ENCODE measurements at places on chromosomes 1 and 21.

GRCh38 chr1:66490816-66491215 lies 43.1 kb upstream of the SGIP1 start:
- no peak for DNase-seq

- DNase-seq, result no peak
Measured at GRCh38 chr1:203443296-203443695, 32.3 kb upstream of the PRELP start.

DNA sequence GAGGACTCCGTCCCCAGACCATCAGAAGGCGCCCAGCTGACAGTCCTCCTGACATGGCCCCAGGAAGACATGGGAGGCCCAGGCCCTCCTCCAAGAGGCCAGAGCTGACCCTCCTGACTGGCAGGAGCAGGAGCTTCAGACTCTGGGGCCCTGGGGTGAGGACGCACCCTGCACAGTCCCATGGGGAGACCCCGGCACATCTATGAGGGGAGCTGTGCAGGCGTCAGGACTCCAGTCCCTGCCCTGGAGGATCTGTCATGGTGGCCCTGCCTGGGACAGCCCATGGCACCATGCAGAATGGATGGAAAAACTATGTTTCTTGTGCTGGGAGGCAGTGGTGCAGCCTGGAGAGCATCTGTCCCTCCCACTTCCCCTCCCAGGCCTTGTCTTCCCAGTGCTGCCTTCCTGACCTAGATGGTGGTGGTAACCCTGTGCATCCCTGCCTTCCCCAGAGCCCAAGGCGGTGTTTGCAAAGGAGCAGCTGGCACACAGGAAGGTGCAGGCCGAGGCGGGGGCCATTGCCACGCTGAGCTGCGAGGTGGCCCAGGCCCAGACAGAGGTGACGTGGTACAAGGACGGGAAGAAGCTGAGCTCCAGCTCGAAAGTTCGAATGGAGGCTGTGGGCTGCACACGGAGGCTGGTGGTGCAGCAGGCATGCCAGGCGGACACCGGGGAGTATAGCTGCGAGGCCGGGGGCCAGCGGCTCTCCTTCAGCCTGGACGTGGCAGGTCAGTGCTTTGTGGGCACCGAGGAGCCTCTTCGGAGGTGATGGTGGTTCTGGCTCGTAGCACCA lies 41.9 kb downstream of the OBSCN start:
- no peak for DNase-seq

DNA sequence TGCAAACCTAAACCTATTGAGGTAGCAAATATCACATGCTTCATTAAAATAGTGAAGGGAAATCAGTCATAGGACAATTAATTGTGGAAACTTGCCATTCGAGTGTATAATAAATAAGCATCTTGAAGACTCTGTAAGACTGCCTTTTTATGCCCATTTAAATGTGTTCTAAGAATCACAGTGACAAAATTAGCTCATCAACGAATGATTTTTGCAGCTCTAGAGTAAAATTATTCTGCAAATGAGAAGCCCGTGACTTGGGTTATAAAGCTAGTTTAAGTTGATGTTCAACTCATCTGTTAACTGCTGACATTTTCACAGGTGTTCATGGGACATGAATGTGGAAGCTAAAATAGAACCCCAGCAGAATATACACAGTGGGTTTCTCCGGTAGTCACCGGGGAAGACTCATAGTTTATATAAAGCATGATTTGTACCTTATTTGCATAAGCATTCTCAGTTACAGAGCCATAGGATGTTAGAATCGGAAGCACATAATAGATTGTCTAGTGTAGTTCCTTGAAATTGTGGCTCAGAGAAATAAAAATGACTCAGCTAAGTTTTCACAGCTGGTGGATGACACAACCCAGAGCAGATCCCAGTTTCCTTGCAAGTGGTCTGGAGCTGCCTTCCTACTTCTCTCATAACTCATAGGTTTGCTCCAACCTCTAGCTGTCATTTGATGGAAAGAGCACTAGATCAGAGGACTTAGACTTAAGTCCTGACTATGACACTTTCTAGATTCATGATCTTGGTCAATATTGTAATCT lies 107.3 kb downstream of the UCHL5 start:
- DNase-seq, result no peak

DNA sequence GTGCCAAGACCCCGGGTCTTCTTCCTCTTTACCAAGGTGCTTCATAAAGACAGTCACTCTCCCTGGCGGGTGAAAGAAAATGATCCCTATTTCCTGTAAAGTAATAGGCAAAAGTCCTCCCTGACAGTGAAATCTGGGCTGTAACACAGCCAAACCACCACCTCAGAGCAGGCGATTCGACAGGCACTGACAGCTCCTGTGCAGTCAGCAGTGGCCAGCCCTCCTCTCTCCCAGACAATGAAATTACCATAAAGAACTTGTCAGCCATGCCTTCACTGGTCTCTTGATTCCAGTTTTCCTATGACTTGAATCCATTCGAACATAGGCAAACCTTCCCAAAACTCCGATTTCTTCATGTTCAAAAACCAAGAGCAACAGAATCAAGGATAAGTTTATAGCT lies 492.2 kb upstream of the DAB1 start:
- no peak for DNase-seq

DNA sequence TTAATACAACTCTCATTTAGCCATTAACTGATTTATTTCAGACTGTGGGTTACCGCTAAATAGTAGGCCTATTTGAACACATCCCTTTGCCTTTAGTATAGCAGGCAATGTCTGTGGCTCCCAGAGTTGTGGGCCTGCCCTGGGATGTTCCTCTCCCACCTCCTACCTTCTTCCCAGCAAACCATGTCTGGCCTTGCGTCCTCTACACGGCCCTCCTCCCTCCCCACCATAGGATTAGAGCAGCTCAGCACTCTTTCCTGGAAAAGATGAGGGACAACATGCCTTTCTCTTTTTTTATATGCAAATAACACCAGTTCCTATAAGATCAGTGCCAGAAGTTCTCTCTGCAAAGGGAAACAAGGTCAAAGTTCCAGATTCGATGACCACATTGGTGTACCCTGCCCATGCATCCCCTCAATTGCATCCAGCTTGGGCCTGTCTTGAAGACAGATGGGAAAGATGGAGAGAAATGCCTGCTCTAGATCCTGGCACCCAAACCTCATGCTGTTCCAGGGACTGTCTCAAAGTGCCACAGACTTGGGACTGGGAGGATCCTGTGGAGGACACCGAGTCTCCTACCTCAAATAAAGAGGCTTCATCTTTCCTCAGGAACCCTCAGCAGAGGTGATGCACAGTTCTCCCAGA lies 57.2 kb downstream of the CD46 start:
- no peak for DNase-seq

GRCh38 chr1:171379846-171380245 lies 65.9 kb downstream of the FMO4 start:
- DNase-seq, result no peak

DNA sequence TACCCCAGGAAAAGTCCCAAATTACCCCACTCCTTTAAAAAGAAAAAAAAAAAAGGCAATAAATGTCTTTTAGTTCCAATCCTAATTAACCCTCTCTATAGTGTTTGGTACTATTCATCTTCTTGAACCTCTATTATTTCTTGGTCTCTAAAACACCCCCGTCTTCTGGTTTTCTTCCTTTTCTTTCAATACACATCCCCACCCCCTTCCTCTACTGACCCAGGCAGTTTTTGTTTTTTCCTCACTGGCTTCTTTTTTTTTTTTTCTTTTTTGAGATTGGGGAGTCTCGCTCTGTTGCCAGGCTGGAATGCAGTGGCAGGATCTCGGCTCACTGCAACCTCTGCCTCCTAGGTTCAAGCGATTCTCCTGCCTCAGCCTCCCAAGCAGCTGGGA lies 26.1 kb downstream of the EGLN1 start:
- no peak for DNase-seq

DNA sequence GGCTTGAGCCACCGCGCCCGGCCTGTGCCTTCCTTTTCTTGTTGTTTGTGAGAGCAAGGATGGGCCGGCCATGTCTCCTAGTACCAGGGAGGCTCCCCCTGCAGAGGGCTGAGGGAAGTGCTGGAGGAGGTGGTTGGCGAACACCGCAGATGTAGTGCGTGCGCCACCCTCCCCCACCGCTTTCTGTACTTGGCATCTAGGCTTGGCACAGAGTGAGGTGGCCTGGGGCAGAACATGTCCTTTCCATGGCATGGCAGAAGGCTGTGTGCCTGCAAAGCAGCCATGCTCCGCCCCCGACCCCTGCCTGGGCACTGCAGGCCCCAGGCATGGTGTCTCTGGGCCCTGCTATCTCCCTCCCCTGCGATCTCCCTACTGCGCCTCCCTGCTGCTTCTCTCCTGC lies 30.7 kb downstream of the ALPL start:
- no peak for DNase-seq

GRCh38 chr1:172770071-172770470 lies 111.2 kb downstream of the FASLG start:
- DNase-seq, result no peak

DNA sequence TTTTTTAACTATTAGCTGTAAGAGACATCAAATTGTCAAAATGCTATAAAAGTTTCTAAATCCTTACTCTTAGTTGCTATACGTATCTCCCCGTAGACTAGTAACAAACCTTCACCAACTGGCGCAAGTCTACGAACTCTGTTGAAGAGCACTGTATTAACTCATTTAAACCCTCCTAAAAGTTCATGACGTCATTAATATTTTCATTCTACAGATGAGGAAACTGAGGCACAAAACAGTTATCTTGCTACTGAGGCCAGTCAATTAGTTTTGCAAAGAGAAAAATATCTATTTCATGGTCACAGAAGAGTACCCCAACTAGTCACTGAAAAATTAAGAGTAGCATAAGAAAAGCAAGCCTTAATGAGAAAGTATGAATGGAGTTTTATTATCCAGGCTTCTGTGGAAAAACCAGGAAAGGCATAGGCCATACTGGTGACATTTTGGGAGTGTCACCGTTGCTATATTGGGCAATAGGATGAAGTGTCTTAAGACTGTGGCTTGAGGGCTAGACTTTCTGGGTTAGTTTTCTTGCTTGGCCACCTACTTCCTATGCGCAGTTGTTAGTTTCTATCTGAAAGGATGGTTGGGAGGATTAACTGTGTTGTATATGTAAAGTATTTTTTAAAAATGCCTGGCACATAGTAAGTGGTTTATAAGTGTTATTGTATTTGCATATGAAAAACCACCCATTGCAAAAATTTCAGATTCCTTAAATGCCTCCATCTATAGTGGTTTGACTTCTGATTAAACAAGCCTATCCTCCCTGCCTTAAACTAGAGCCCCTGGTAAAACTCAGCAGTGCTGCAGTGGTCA lies 52.4 kb upstream of the SYT14 start:
- no peak for DNase-seq

- DNase-seq, result no peak
Measured at GRCh38 chr21:44739316-44739715, 27.9 kb upstream of the TSPEAR start.

GRCh38 chr1:3036447-3037280 lies 15.4 kb downstream of the ACTRT2 start:
- no peak for DNase-seq

Data from DMS 273 treated with DMSO at 0.1 percent for 48 hours (cell line).